ENCODE measurements at places on chromosomes 13 and 19. TPM values are rescaled to one million over a fixed set of nuclear protein-coding genes. Genes with fewer than 3 reads are reported as not detected.

Gene TMPRSS9
- total RNA-seq, result not detected

Gene LGALS16
- total RNA-seq, result not detected

Gene OLFM2
- 55.0 TPM for total RNA-seq

Gene TMEM86B
- total RNA-seq, result 12.0 TPM

Gene C19orf44
- 11.5 TPM for total RNA-seq

Gene PDX1
- total RNA-seq, result 303 TPM

Gene IL17D
- 6.3 TPM for total RNA-seq

Gene SBNO2
- 40.9 TPM for total RNA-seq

Gene KLF1
- total RNA-seq, result not detected

Gene ZNF415
- 18.1 TPM for total RNA-seq

Gene FUT2
- 2.4 TPM for total RNA-seq

Gene ZNF229
- 18.3 TPM for total RNA-seq

Gene RXFP2
- total RNA-seq, result not detected

Gene CCDC70
- not detected for total RNA-seq

Gene ANGPTL8
- not detected for total RNA-seq

Gene WASF3
- 177 TPM for total RNA-seq

Gene TEX29
- 0.44 TPM for total RNA-seq

Gene MTIF3
- 50.6 TPM for total RNA-seq

Gene CALR3
- not detected for total RNA-seq

Gene FBN3
- total RNA-seq, result 122 TPM

Gene KLK7
- total RNA-seq, result not detected

Gene ZNF575
- 0.60 TPM for total RNA-seq

Gene IGFL3
- not detected for total RNA-seq

Gene B3GNT3
- 0.13 TPM for total RNA-seq

Gene DPP9
- total RNA-seq, result 50.3 TPM

Gene PROZ
- not detected for total RNA-seq
